ENCODE measurements at places on chromosomes 2 and 18.

DNA sequence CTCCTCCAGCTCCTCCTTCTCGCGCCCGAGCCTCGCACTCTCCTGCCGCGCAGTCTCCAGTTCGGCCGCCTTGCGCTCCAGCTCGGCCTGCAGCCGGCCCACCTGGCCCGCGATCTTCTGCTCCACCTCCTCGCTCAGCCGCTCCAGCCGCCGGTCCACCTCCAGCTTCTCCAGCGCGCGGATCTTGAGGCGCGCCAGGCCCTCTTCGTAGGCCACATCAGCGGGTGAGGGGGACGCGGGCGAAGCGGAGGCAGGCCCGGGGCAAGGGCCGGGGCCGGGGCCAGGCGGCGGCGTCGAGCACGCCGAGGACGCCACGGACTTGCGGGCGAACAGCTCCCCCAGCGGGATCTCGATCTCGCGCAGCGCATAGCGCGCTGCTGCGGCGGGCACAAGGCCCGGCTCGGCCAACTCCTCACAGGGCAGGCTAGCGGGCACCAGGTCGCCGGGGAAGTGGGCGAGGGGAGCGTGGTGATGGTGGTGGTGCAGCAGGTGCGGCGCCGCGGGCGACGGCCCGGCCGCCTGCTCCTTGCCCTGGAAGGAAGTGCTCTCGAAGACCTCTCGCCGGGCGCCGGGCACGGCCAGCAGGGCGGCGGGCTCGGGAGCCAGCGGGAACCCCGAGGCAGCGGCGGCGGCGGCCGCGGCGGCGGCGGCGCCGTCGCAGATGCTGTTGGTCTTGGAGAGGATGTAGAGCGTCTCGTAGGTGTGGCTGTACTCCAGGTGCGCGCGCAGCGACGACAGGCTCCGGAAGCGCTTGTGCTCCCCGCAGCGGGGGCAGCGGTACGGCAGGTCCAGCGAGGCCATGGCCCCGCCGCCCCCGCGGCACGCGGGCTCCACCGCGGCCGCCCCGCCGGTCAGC, 15.2 kb downstream of the FBXO41 start:
- no peak for DNase-seq

DNA sequence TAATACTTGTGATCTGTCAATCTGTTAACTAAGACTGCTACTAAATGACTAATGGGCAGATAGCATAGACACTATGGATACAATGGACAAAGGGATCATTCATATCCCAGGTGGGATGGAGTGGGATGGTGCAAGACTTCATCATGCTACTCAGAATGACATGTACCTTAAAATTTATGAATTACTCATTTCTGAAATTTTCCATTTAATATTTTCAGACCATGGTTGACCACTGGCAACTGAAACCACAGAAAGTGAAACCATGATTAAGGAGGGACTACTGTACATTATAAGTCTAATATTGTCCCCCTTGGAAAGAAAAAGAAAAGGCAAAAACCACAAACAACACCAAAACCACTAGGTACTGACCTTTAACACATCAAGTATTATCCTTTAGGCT, 247.0 kb upstream of the SYT4 start:
- DNase-seq = no peak

DNA sequence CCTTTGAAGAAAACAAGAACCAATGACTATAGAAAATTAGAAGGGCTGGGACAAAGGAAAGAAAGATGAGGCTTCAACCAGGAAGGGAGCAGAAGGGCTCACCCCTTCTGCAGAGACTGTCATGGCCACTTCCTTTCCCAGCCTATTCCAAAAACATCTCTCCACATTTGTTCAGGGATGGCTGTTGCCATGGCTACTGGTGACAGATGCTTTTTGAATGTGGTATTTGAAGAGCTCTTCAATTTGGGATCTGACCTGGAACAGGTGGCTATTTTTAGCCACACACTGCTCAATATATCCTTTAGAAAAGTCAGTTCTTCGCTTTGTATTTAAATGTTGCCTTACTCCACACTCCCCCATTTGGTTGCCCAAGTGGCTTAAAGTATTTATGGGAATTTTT, 64.1 kb upstream of the LCLAT1 start:
- no peak for DNase-seq

- DNase-seq = peak; percentile 10
Measured at GRCh38 chr2:28621172-28622100, 125.6 kb downstream of the PLB1 start.

GRCh38 chr2:38619458-38620164, 16.9 kb upstream of the HNRNPLL start:
- DNase-seq = no peak

DNA sequence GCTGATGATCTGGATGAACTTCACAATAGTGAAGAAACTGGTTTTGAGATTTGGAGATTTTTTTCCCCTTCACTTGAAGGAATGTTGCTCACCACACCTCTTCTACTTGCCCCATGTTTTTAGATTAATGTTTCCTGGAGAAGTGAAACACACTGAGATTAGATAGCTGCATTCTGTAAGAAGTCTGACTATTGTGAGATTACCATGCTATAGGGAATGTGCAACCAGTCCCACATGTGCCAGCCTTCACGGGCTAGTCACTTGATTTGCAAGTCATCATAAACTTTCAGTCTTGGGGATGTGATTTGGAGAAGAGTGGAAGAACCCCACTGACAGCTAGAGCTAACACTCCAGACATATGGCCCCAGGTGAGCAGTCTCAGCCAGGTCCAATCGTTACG, 7.4 kb upstream of the CCNYL1 start:
- DNase-seq = no peak

DNA sequence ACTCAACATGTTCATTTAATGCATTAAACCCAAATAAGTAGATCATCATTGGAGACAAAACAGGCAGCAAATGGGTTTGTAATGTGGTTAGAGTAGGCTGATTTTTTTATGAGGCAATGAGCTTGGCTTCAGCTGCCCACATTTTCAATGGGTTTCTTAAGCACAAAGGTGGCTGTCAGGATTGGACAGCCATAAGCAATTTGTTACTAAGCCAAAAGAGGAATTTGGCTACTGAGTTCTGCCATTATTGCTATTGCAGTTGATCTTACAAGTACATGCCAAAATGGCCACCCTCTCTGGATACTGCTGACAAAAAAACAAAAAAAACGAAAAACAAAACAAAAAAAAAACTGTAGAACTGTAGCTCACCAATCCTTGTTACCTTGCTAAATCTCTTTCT, 1348.0 kb upstream of the PIK3C3 start:
- DNase-seq = no peak

GRCh38 chr18:21406116-21406515, 164.1 kb downstream of the GREB1L start:
- DNase-seq = no peak

DNA sequence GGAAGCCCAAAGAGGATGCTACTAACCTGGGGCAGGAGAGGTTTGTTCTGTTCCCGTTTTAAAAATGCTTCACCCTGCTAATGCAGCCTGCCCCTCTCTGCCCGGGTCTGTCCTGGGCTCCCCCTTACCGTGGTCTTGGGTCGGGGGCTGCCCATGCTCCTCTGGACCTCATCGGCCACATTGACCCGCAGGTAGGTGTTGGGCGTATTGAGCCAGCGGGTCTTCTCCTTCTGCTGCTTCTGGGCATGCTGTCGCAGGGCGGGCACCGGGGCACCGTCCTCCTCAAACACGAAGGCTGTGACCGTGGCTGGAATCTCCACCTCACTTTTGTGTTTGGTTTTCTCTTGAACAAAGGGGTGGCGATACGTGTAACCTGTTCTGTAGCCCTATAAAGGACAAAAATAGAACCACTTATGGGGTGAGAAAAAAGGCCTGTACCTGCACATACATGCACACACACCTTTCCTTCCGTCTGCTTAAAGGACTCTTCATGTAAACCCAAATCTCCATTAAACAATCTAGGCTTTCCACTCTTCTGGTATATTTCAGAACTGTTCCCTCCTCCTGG, 89.3 kb downstream of the ADD2 start:
- DNase-seq = no peak

GRCh38 chr2:36993841-36994620, 27.7 kb upstream of the STRN start:
- no peak for DNase-seq

GRCh38 chr2:120305296-120305695, 40.6 kb upstream of the INHBB start:
- peak; percentile 46 for DNase-seq

DNA sequence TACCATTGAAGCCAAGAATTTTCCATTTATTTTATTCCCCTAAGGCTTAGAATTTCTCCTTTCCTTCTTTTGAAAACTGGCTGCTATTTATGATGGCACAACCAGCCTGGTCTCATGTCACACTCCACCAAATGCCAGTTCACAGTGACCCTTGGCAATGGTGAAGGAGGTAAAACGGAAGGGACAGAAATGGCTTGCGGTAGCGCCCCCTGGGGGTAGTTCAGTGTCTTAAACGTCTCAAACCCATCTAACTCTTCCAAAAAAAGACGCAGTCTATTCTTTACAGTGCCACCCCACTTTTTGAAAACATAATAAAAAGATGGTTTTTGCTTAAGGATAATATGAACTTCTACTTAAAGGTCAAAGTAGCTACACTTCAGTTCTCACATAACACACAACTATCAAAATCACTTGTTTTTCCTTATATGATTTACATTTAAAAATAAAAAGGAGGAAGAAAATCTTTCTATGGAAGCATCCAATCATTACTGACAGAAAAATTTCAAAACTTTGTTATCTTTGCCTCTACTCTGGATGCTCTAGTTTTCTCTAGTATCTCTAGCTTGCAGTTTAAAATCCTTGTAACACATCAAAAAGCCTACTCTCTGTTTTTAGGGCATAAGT, 28.0 kb downstream of the PNO1 start:
- DNase-seq = peak; percentile 82

GRCh38 chr2:202488671-202489070, 112.5 kb downstream of the BMPR2 start:
- no peak for DNase-seq

- no peak for DNase-seq
Measured at GRCh38 chr2:225064928-225065327, 22.7 kb upstream of the DOCK10 start.

- DNase-seq = no peak
Measured at GRCh38 chr18:74074668-74075564, 72.7 kb downstream of the FBXO15 start.

DNA sequence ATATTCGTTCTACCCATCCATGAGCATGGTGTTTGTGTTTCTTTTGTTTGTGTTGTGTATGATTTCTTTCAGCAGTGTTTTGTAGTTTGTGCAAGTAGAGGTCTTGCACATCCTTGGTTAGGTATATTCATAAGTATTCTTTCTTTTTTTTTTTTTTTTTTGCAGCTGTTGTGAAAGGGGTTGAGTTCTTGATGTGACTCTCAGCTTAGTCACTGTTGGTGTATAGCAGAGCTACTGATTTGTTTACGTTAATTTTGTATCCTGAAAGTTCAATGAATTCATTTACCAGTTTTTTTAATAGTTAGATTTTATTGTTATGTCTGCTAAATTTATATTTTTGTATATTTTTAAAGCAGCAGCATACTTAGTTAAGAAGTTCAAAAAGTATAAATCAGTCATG, 834.4 kb upstream of the NRXN1 start:
- no peak for DNase-seq

- DNase-seq = no peak
Measured at GRCh38 chr18:6257950-6258349, 156.8 kb downstream of the L3MBTL4 start.

DNA sequence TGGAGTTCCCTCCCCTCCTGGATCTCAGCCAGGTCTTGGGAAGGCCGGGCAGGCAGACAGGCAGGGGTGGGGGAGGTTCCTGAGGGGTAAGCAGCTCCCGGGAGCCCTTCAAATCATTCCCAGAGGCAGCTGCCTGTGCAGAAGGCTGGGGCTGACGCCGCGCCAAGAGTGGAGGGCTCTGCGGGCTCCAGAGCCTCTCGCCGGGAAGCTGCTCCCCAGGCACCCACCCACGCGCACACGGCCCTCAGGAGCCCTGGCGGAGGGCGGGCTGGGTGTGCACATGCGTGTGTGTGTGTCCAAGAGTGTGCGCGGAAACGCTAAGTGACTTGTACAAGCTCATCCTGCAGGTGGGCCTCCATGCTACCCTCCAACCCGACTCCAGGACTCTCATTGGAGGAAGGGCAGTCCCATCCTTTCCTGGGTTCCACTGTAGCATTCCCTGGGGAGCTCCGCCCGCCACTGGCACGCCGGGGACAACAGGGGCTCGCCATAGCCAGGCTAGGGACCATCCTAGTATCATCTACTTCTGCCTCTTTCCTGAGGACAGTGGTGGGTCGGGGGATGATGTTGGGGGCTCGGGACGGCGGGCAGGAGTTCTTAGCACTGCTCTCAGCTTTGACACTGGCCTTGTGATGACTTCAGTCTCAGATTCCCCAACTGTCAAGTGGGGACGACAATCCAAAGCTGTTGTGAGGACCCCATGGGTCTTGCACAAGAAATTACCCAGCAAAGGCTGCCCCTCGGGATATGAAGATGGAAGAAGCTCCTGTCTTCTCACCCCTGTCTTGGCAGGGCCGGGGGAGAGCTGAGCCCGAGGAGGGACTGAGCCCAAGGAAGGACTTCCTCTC, 50.3 kb downstream of the INHBB start:
- no peak for DNase-seq

GRCh38 chr2:68932402-68932801, 20.3 kb downstream of the GKN2 start:
- DNase-seq = no peak

GRCh38 chr2:235216901-235217300, 265.1 kb downstream of the SH3BP4 start:
- no peak for DNase-seq

GRCh38 chr2:60439219-60439974, 114.1 kb downstream of the BCL11A start:
- peak; percentile 75 for DNase-seq

- DNase-seq = no peak
Measured at GRCh38 chr2:60541056-60541651, 12.3 kb downstream of the BCL11A start.

GRCh38 chr2:216837740-216838139, 22.1 kb downstream of the TNP1 start:
- DNase-seq = no peak

DNA sequence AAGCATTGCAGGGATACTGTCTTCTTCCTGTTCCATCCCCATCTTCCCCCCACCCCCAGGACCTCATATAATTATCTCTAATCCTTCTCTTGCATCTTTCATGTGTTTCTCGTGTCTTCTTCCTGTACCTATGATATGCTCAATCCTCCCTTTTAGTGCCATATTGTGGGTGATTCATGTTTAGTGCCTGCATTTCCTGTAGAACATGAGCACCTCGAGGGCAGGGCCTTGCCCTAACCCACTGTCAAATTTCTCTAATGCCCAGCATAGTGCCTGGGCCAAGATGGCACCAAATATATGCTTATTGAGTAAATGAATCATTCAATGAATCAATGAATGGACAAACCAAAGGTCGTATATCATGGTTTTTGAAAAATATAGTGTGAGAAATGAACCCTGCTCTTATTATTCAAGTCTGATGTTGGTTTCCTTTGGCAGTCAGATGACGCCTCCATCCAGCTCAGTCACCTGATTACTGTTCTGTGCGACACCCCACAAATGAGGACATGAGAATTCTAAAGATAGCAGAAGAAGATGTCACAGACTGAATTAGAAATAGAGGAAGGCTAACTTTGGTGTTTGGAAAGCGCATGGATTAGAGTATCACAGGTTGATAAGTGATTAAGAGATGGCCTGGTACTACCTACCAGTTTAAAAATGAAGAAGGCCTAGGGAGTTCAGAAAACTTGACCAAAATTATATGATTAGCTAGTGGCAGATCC, 278.4 kb downstream of the PRKCE start:
- DNase-seq = no peak

- DNase-seq = no peak
Measured at GRCh38 chr2:46422717-46423394, 56.5 kb upstream of the TMEM247 start.

All from hematopoietic multipotent progenitor cell treated with erythropoietin and hydrocortisone succinate and interleukin-3 and kit ligand, for 8 days (in vitro differentiated cells).